Frontal cortex (tissue), 4 donors: ENCODE measurements at places on chromosomes 6 and 20.

GRCh38 chr20:10654630-10655029 lies 19.2 kb downstream of the JAG1 start:
- no peak for DNase-seq

- DNase-seq, result no peak
Observed at GRCh38 chr6:158321960-158322359, 9.7 kb downstream of the TULP4 start.

DNA sequence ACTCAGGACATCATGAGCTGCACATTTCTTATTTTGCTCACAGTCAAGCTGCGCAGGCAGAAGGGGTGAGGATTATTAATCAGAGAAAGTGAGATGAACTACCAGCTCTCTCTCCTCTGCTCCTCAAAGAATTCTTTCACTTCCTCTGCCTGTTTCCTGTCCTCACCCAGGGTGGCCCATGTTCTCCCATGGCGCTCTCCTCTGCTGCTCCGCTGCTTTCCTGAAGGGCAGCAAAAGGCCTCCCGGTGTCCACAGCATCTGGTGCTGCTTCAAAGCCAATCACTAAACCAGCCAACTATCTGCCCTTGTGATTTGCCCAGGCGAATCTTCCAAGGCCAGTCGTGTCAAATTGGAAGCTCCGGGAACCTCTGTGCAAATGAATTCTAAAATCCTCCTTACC lies 324.2 kb downstream of the TPBG start:
- DNase-seq, result no peak

DNA sequence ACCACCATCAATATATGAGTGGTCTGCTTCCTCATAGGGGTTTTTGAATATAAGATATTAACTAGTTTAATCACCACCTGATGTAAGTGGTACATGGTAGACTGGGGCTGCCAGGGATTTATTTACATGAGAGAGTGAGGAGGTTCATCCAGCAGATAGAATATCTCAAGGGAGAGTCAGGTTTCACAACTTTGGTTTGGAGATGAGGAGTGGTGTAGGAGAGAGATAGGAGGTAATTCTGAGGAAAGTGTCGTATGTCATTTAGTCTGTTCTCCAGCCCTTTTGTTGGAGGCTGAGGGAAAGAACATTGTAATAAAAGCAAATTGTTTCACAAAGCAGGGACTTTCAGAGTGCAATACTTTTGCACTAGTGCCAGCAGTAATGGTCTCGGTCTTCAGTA lies 16.8 kb downstream of the L3MBTL3 start:
- no peak for DNase-seq

DNA sequence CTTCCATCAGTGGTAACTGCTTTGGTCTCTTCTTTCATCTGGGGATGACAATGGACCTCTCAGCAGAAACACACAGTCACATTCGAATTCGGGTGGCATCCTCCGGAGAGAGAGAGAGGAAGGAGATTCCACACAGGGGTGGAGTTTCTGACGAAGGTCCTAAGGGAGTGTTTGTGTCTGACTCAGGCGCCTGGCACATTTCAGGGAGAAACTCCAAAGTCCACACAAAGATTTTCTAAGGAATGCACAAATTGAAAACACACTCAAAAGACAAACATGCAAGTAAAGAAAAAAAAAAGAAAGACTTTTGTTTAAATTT lies 6.1 kb downstream of the EDN1 start:
- DNase-seq, result no peak

- DNase-seq, result no peak
Observed at GRCh38 chr6:142413111-142413510, 111.3 kb downstream of the ADGRG6 start.

DNA sequence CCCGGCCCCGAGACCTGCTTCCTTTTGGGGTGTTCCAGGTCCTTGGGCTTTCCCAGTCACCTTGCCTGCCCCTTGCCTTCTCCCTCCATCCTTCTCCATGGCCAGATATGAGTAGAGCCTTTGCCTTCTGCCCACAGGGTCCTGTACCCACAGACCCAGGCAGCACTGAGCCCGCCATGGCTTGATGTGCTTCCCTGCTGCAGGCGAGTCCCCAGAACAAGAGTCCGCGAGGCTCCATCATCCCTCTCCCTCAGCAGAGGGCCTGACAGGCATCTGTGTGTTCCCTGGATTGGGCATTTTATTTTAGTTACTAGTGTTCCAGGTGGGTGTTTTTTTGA lies 21.9 kb downstream of the PYGB start:
- no peak for DNase-seq

GRCh38 chr6:37160922-37161778 lies 8.8 kb upstream of the PIM1 start:
- DNase-seq, result no peak

GRCh38 chr6:158387036-158387435 lies 74.8 kb downstream of the TULP4 start:
- no peak for DNase-seq
